Ureter (tissue), 1 donor: ENCODE measurements at places on chromosomes 13 and 19. TPM values are rescaled to one million over a fixed set of nuclear protein-coding genes. Genes with fewer than 3 reads are reported as not detected.

EFNA2 gene
- 0.70 TPM for total RNA-seq

DNA sequence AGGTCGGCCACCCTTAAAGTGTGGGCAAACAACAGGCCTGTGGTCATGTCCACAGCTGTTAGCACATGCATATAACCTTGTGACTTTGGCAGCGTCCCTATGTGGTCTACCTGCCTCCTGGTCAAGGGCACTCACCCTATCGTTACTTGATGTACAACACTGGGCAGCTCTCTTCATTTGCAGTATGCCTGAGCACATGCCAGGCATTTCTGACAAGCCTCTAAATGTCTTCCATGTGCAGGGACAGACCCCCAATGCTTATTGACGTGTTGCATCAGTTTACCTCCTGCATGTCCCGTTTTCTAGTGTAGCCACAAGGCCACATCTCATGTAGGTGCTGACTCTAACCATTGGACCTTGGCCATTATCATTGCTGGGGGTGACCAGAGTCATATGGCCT is 731.7 kb upstream of the MIR17HG start:
- DNase-seq = no peak

MATK gene
- total RNA-seq = 1.9 TPM

DNA sequence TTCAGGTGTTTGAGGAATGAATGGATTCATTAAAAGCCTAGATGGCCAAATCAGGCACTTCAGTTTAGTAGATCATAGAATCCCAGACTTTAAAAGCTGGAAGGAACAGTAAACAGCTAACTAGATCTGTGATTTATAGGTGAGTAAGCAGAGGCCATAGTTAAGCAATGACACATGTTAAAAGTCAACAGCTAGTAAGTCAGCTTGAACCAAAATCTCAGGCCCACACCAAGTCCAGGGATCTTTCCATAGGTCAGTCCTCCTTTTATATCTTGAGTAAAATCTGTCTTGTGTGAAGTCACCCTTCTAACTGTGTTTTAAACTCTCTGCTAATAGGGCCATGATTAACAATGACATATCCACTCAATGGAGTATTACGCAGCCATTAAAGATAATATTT is 275.5 kb upstream of the SOX21 start:
- no peak for DNase-seq

- peak; percentile 83 for DNase-seq
Observed at GRCh38 chr19:10543420-10544241, at the start of gene ATG4D. Gene ATG4D (plus strand): TSS chr19:10543904. CDS start chr19:10544091, 187 bp downstream.

NTN5 gene
- 1.0 TPM for total RNA-seq

DNA sequence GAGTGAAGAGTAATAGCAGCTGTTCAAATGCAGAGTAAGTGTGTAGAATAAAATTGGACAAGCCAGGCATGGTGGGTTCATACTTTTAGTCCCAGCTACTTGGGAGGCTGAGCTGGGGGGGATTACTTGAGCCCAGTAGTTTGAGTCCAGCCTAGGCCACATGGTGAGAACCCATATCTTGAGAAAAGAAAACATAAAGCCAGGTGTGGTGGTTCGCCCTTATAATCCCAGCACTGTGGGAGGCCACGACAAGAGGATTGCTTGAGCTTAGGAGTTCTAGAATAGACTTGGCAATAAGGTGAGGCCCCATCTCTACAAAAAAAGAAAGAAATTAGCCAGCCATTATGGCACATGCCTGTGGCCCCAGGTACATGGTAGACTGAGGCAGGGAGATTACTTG is 1241.1 kb downstream of the UQCRFS1 start:
- DNase-seq = no peak

ACER1 gene
- total RNA-seq = not detected

GRCh38 chr13:104404325-104404724 is 1338.1 kb upstream of the SLC10A2 start:
- no peak for DNase-seq

NCCRP1 gene
- 18.4 TPM for total RNA-seq
